ENCODE measurements at places on chromosomes 3 and 15. TPM values are rescaled to one million over a fixed set of nuclear protein-coding genes. Genes with fewer than 3 reads are reported as not detected.

DNA sequence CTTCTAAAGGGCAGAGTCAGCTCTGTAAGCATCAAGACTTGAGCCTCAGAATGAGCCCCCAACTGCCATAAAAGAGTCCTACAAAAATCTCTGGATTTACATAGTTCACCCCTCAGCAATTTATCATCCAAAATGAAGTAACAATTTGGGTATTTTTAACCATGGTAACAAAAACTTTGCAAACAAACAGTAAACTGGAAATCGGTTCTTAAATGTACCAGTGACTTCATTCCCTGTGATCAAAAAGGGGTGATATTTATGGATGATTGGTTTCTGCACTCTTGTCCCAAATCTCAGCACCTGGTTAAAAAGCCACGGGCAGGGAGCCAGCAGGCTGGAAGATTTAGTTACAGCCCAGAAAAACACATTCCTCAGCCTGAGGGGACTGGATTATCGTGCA, 73.6 kb downstream of the TFG start:
- no peak for DNase-seq

Gene ATP10A
- polyA plus RNA-seq: 5.4 TPM

DNA sequence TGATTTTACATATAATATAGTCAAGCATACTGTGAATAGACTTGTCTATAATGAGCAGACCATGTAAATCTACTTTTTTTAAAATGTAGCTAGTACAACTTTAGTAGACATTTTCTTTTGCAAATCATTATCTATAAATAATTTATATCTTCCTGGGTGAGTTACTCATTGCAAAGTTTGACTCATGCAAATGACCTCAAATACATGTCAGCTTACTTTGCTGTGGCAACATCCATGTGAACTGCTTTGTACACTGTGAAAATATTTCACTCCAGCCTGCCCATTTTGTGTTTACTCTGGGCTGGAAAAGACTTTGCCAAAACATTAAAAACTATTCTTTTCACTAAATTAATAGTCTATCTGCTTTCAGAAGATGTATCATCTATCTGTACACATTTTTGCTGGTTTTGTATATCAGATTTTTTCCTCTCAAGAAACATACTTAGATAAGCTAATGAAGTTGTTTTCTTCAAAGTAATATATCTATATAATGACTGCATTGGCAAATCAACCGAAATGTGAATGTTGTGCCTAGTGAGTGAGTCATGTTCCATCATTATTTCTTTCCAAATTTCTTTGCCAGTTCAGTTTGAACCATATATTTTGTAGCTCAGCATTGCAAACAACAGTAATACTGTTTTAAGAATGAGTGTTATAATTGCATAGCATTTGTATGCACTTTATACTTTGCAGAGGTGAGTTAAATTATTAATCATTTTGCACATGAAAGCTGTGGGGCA, 26.5 kb downstream of the IGSF10 start:
- DNase-seq: no peak

Gene GPR156
- polyA plus RNA-seq: 2.1 TPM

DNA sequence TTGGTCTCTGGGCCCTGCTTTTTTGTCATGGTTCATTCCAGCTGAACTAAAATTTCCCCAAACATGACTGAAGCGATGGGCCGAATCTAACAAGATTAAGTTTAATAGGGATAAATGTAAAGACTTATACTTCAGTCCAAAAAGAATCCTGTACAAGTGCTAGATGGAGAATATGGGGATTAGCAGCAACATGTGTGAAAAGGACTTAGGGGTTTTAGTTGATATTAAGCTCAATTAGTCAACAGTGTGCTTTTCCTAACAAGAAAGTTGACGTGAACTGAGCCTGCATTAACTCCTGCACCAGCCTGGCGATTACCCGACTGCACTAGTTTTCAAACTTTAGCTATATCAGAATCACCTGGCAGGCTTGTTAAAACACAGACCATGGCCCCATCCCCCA, 61.0 kb upstream of the BBX start:
- DNase-seq: no peak

Gene CCR4
- 0.08 TPM for polyA plus RNA-seq

GRCh38 chr15:75211436-75212199, 9.9 kb downstream of the C15orf39 start:
- no peak for DNase-seq

Gene PLA2G4E
- polyA plus RNA-seq: not detected

DNA sequence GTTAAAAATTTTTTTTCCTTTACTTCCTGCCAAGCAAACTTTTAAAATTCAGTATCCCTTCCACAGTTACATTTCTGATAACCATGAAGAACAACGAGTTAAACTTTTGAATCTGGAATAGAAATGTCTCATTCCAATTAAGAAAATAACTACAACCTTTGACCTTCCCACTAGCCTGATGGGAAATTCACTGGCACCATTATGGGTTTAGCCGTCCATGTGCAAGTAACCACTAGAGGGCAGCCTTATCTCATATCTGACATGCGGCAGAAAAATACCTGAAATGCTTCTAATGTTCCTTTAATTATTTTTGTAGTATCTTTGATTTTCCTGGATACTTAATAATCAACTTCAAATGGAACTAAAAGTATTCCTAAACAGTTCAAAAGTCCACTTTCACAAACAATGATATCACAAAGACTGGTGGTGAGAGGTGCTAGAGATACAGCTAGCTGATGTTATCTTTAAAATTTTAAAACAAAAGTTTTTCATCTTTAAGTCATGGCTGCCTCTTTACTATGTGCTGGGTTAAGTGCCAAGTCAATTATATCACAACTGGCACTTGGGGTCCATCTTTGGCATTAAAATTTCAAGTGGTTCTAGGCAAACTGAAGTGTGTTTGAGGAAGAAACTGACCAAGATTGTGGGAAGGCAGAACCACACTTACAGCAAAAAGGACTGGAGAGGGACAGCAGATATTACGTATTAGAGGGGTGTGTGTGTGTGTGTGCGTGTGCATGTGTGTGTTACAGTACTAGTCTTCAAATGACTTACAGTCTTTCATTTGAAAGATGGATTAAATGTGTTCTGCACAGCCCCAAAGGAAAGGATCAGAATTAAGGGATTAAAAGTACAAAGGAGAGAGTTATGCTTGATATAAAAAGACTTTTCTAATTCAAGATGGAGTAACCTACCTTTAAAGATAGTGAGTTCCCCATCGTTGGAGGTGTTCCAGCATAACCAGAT, 107.1 kb upstream of the ICE2 start:
- DNase-seq: peak; percentile 87

Data from spinal cord (tissue), 10 donors.